Stimulated activated CD8-positive, alpha-beta memory T cell treated with anti-CD3 and anti-CD28 coated beads, Interleukin-12 subunit alpha, Interleukin-12 subunit beta, amount 100 ng/mL, for 1 hour (primary cell): ENCODE measurements at places on chromosomes 3 and 15.

- no peak for DNase-seq
Observed at GRCh38 chr15:73992594-73992898, 451 bp upstream of the STOML1 start.

- DNase-seq: no peak
Observed at GRCh38 chr15:71242292-71242691, 127.0 kb downstream of the THSD4 start.

- no peak for DNase-seq
Observed at GRCh38 chr3:42638339-42638842, 15.1 kb upstream of the ZBTB47 start.

DNA sequence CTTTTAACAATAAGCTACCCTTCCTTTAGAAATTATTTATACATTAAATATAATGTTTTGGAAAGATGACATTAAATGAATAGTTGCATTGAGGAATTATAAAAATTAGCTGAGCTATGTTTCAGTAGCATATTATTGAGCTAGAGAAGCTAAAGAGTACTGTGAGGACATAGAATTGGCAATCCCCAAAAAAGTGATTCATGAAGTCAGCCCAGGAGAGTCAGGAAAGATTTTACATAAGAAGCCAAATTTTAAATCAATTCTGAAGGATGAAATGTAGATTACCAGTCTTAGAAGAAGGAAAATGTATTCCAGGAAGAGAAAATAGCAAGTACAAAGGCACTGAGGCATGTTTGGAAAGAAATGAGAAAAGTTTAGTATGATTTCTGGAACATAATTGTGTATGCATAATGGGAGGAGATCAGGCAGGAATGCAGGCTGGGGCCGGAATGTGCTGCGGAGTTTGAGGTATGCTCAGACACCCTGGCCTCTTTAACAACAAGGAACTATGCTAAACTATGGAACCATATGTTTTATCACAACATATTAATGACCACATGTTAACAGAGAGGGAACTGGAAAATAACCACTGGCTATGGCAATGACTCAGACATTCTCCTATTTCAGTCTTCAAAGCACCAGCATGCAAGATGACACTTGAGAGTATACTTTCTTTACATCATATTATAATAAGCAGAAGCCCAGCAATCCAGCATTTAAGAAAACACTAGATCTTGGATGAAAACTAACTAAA is 103.3 kb upstream of the COL8A1 start:
- no peak for DNase-seq

GRCh38 chr15:90188914-90189748 is 12.0 kb upstream of the SEMA4B start:
- DNase-seq: no peak

- DNase-seq: no peak
Observed at GRCh38 chr3:142963516-142964448, at the start of gene PAQR9. TSS of gene PAQR9 (minus strand) at chr3:142963674. CDS start at chr3:142963336, 338 bp downstream.

DNA sequence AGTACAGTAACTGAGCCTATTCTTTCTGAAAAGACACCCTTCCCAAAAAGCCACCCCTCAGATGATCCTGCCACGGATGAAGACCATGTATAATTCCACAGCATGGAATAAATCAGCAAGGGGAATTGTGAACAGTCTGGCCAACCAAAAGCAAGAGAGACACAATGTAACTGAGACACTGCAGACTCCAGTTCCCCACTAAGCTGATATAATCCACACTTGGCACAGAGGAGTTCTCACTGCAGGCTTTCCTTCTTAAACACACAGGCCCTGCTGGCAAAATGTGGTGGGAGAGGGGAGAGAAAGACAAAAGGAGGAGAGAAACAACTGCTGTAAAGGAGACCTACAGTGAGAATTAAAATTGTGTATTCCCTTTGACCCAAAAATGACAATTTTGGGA is 12.7 kb downstream of the GPR156 start:
- DNase-seq: no peak

GRCh38 chr15:70356919-70357318 is 259.2 kb upstream of the TLE3 start:
- DNase-seq: no peak
